ENCODE measurements at places on chromosomes 6 and 20. TPM values are rescaled to one million over a fixed set of nuclear protein-coding genes. Genes with fewer than 3 reads are reported as not detected.
A peak's percentile ranks its signal among the peaks of the same experiment; 100 is the strongest.

Gene CCN2
- 299 TPM for polyA plus RNA-seq

Gene KCNQ2
- 5.1 TPM for polyA plus RNA-seq

Gene UNC5CL
- 6.5 TPM for polyA plus RNA-seq

Gene HLA-DPA1
- polyA plus RNA-seq = 19.6 TPM

Gene TFAP2D
- not detected for polyA plus RNA-seq

Gene LPA
- 0.25 TPM for polyA plus RNA-seq

Gene CDH26
- 0.31 TPM for polyA plus RNA-seq

Gene EDN3
- polyA plus RNA-seq = 6.0 TPM

Gene PAX1
- polyA plus RNA-seq = not detected

Gene DEFB132
- polyA plus RNA-seq = not detected

Gene SLC17A1
- 20.3 TPM for polyA plus RNA-seq

Gene SRMS
- polyA plus RNA-seq = 0.17 TPM

Gene COL19A1
- 2.2 TPM for polyA plus RNA-seq

GRCh38 chr20:57491373-57491772 lies 33.6 kb downstream of the CTCFL start:
- DNase-seq = no peak

- no peak for DNase-seq
Observed at GRCh38 chr6:110549277-110549676, 72.9 kb upstream of the SLC22A16 start.

GRCh38 chr20:48266571-48266970 lies 481.3 kb upstream of the SULF2 start:
- no peak for DNase-seq

DNA sequence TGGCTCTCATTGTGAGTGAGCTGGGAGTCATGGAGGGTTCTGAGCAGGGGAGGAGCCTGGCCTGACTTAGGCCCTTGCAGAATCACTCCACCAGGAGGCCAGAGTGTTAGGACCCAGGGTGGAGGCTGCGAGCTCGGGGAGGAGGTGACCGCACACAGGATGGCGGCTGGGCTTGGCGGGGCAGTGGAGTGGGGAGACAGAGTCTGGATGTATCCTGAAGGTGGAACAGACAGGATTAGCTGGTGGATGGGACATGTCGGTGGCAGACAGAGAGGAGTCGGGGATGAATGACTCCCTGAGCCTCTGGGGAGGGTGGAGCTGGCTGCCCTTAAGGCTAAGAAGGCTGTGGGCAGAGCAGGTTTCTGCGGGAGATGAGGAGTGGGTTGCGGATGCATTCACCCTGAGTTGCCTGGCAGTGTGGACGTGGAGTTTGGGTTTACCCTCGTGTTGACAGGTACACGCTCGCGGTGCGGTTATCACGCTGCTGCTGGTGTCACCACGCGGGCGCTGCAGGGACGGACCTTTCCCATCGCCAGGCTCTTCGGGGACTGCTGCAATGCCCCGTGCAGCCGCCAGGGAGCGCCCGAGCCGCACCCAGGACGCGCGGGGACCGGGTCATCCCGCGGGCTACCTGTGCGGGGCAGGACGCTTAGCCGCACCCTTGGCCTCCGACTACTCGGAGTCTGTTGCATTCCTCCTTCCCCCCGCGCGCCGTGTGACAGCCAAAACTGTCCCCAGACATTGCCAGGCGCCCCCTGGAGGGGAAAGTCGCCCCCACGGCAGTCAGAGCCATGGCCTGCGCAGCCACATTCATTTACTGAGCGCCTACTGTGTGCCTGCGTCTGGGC lies 43.0 kb upstream of the PTGIS start:
- DNase-seq = no peak

- DNase-seq = no peak
Observed at GRCh38 chr6:44011350-44011920, 115.8 kb downstream of the MRPL14 start.

GRCh38 chr6:163943607-163944385 lies 529.3 kb downstream of the QKI start:
- peak; percentile 68 for DNase-seq

- DNase-seq = no peak
Observed at GRCh38 chr20:53382263-53382844, 211.3 kb downstream of the ZNF217 start.

DNA sequence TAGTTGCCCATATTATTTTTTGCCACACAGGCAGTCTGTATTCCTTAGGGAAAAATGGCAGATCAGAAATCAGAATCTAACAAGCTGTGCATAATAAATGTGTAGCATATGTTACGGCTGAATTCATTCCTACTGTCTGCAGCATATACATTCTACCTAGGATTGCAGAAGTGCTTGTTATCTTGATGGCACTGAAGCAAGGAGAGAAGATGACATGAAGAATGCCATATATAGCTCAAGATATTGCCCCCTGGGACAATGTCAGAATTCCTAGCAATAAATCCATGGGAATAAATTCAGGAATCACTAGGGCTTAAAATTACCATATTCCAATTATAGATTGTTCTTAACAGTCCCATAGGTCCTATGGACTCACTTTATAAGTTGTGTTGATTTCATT lies 293.0 kb upstream of the CNR1 start:
- DNase-seq = no peak

GRCh38 chr6:155779456-155779855 lies 323.8 kb upstream of the NOX3 start:
- DNase-seq = no peak

GRCh38 chr20:4341804-4342485 lies 326.6 kb upstream of the RNF24 start:
- DNase-seq = peak; percentile 17

- no peak for DNase-seq
Observed at GRCh38 chr6:53746442-53747103, 48.2 kb upstream of the LRRC1 start.

GRCh38 chr6:142804490-142804889 lies 140.5 kb downstream of the HIVEP2 start:
- DNase-seq = no peak

- DNase-seq = no peak
Observed at GRCh38 chr6:54017877-54018276, 93.4 kb upstream of the MLIP start.

DNA sequence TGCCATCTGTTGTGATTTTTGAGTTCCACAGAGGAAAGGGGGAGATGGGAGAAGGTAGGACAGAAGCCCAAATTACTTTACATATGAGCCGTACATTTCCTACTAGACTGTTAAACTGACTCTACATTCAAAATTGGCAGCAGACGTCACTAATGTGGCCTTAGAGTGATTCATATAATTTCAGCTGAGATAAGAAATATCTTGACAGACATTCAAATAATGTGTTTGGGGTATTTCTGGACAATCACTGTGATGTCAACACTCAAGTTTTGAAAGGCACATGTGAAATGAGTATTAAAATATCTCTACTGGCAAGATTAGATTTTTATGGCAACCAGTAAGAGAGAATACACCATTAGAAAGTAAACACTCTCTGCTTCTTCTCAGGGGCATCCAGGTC lies 104.0 kb downstream of the MTFR2 start:
- DNase-seq = no peak

GRCh38 chr6:38713812-38714211 lies 1.3 kb upstream of the DNAH8 start:
- no peak for DNase-seq

DNA sequence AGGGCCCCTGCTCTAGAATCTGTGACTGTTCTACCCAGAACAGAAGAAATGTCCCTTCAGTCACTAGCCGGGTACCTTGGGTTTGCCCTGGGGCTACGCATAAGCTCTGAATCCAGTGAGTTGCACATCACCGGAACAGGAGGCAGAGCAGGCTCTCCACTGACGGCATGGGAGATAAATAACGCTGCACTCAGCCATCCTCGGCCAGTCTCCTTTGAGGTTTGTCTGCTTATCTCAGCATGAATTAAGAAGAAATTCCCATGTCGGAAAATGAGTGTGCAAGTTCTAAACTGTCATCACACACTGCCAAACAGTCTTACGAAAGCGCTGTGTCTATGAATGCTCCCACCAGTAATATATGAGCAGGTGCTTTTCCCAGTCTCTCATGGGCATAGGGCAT lies 90.8 kb downstream of the FAM50B start:
- no peak for DNase-seq

GRCh38 chr20:8421981-8422380 lies 289.9 kb downstream of the PLCB1 start:
- no peak for DNase-seq

GRCh38 chr6:125746731-125747588 lies 2.5 kb upstream of the HEY2 start:
- no peak for DNase-seq

DNA sequence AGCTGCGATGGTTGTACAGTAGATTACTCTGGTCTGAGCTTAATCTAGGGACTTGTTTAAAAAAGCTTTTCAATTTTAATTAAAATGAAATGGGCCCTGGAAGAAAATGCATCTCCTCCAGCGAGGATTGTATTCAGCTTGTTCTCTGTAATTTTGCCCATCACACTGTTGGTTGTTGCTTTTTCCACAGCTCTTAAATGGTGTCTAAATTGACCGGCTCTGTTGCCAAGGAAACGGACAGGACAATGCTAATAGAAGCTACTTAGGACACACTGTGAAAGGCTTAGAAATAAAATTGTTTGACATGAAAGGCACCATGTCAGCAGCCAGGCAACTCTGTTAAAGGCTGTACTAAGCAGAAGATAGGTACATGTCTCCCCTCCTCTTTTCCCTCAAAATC lies 116.7 kb upstream of the NRSN1 start:
- no peak for DNase-seq

DNA sequence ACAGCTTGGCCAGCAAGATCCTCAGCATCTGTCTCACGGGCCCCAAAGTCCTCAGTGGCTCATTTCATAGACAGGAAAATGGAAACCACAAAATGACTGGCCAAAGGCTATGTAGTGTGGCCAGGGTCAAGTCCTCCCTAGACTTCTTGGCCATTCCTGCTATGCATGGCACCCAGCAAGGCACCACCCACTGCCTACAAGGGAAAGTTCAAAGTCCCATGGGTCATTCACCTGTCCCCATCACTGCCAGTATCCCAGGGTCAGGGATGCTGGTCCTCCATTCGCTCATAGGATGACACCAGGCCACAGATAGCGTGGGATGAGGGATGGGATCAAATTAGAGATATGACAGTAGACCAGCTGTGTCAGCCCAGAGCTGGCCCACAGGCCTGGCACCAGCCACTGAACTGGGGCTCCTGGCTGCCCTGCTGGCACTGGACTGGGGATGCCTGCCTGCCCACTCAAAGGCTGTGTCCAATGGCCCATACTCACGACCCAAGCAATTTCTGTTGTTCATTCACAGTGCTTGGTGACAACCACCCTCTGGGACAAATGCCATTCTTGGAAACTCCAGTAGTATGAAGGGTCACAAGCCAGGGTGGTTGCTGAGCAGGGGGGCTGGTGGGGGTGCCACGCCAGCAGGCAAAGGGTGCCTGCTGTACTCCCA lies 11.6 kb downstream of the ADISSP start:
- DNase-seq = no peak

Data from right renal pelvis (tissue), 4 donors.